ENCODE measurements at places on chromosomes 2 and 18. TPM values are rescaled to one million over a fixed set of nuclear protein-coding genes. Genes with fewer than 3 reads are reported as not detected.

Gene SRD5A2
- not detected for total RNA-seq

Gene B3GNT7
- total RNA-seq = 1.7 TPM

Gene FTCDNL1
- total RNA-seq = 0.21 TPM

Gene NDUFS1
- 80.4 TPM for total RNA-seq

Gene CCDC141
- total RNA-seq = not detected

Gene APLF
- total RNA-seq = 6.3 TPM

Gene SPAG16
- total RNA-seq = 23.0 TPM

Gene EMX1
- not detected for total RNA-seq

Gene REG3A
- total RNA-seq = not detected

Gene C2orf78
- total RNA-seq = not detected

Gene CCDC85A
- total RNA-seq = not detected

Gene LBX2
- 3.2 TPM for total RNA-seq

Gene CCNT2
- 17.4 TPM for total RNA-seq

Gene CFAP65
- total RNA-seq = under 0.01 TPM

Gene KCNIP3
- total RNA-seq = 11.1 TPM

Gene PTPN4
- 30.3 TPM for total RNA-seq

Gene FBXO15
- total RNA-seq = not detected

Gene LGALSL
- 14.0 TPM for total RNA-seq

Gene SP140
- not detected for total RNA-seq

Gene LYPD6B
- 4.6 TPM for total RNA-seq

Gene DHX57
- 13.4 TPM for total RNA-seq

Gene NFU1
- 27.9 TPM for total RNA-seq

Gene HOXD13
- total RNA-seq = not detected

Gene QPCT
- 21.2 TPM for total RNA-seq

Gene CRYGD
- not detected for total RNA-seq

Gene UCN
- total RNA-seq = 0.85 TPM

Gene OBSL1
- total RNA-seq = 31.8 TPM

Gene TEX44
- not detected for total RNA-seq

Gene KLHL41
- total RNA-seq = 0.24 TPM

Gene BOLL
- total RNA-seq = not detected

Gene CYRIA
- 4.3 TPM for total RNA-seq

Gene SLC11A1
- 1.4 TPM for total RNA-seq

Gene CREG2
- 1.7 TPM for total RNA-seq

Gene TSN
- total RNA-seq = 46.0 TPM

Gene TNFRSF11A
- total RNA-seq = 0.21 TPM

Gene SERPINB12
- total RNA-seq = 0.48 TPM

Gene PAPOLG
- 19.0 TPM for total RNA-seq

Gene SKA1
- 1.2 TPM for total RNA-seq

Gene SPP2
- not detected for total RNA-seq

Gene SGO2
- 0.64 TPM for total RNA-seq

Gene RIT2
- not detected for total RNA-seq

Gene LHCGR
- total RNA-seq = not detected

Measured in tracheal epithelial cell (primary cell).